ENCODE measurements at places on chromosomes 5 and 9.

DNA sequence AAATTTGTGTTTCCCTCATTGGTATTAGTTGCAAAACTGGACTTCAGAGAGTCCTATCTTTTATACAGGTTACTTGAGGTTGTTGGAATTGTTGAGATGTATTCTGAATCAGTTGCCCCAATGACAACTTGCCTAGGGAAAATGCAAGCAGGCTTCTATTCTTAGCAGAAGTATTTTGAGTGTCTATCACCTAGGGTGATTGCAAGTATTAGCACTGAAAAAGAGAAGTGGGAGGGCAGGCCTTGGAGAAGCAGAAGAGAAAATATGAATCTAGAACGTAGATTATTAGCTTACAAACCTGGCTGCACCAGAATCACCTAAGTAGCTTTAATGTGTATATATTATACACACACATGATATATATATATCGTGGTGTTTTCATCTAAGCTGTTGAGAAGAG is 43.2 kb downstream of the ADAMTS12 start:
- no peaks in the 10 kb centered on the region for H3K36me3 ChIP-seq
- H3K27me3 ChIP-seq: no peaks in the 10 kb centered on the region
- H3K4me3 ChIP-seq: no peak overlapping the region
- no peak for DNase-seq

DNA sequence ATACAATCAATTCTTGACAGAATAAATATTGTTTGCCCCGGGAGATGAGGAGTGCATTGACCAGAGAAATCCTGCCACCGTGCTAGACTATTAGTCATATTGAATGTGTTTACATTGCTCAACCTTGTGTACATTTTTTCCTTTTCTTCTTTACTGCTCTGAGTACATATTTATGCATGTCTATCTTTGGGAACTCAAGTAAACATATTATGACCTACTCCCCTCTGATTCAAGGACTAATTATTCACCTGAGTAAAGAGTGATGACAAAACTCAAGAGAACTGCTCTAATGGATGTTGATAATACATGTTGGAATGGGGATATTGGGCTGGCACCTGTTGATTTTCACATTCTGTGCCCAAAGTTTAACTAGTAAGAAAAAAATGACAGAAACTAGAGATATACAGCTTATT is 3.9 kb upstream of the SPINK1 start:
- H3K36me3 ChIP-seq: no peaks in the 10 kb centered on the region
- H3K27me3 ChIP-seq: no peaks in the 10 kb centered on the region
- no peaks in the 10 kb centered on the region for H3K4me1 ChIP-seq

DNA sequence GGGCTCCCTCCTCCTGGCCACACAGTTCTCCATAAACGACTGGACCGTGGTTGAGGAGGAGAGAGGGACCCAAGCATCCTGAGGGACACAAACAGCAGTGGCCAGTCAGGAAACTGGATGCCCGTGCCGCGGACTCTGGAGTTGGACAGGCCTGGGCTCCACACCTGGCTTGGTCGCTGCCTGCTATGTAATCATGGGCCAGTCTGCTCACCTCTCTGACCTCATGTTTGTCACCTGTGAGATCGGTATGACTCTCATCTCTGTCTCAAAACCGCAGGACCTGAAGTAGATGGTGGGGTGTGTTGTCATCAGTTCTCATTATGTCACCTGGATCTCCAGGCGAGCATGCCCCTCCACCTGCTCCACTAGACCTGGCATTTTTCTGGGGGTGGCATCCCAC is 14.5 kb downstream of the CXXC5 start:
- no peak overlapping the region for H3K4me3 ChIP-seq
- no peaks in the 10 kb centered on the region for H3K27me3 ChIP-seq
- H3K36me3 ChIP-seq: no peaks in the 10 kb centered on the region
- H3K27ac ChIP-seq: peak overlapping the region; percentile 93

GRCh38 chr5:150289551-150290390 is at the start of gene CAMK2A:
TSS of gene CAMK2A (minus strand) at chr5:150289773. CDS start at chr5:150289625, 148 bp downstream.
- no peak within 1 kb of the TSS for H3K4me3 ChIP-seq
- no peaks in the 10 kb centered on the region for H3K36me3 ChIP-seq
- no peaks in the 10 kb centered on the region for H3K27me3 ChIP-seq
- DNase-seq: peak; percentile 58

DNA sequence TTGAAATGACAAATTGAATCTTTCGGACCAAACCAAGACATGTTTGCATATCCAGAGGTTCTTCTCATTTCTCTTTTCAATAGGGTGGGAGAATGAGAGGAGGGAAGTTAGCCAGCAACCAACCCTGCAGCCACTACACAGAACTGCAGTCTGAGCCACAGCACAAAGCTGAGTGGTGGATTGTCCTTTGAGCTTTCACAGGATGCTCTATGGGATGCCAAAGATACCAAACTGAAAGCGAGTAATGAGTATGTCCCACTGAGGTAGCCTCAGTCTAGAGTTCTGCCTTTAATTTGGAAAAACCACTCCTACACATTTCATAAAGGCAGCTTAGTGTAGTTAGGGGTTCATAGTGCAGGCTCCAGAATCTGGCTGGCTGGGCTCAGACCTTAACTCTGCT is 114.9 kb downstream of the MARCHF3 start:
- H3K27ac ChIP-seq: no peak overlapping the region
- H3K36me3 ChIP-seq: no peaks in the 10 kb centered on the region
- DNase-seq: no peak
- H3K4me1 ChIP-seq: no peaks in the 10 kb centered on the region
- H3K27me3 ChIP-seq: no peaks in the 10 kb centered on the region

- H3K27me3 ChIP-seq: no peaks in the 10 kb centered on the region
- no peak overlapping the region for H3K4me3 ChIP-seq
- no peaks in the 10 kb centered on the region for H3K36me3 ChIP-seq
- H3K4me1 ChIP-seq: no peaks in the 10 kb centered on the region
- H3K27ac ChIP-seq: no peak overlapping the region
- DNase-seq: no peak
Observed at GRCh38 chr5:122602700-122603099, 172.2 kb upstream of the SNX2 start.

- no peak for DNase-seq
- no peaks in the 10 kb centered on the region for H3K4me1 ChIP-seq
- no peak overlapping the region for H3K4me3 ChIP-seq
- no peaks in the 10 kb centered on the region for H3K27me3 ChIP-seq
- H3K27ac ChIP-seq: no peak overlapping the region
Observed at GRCh38 chr9:89956907-89957306, 352.1 kb downstream of the GADD45G start.

- no peaks in the 10 kb centered on the region for H3K4me1 ChIP-seq
- H3K36me3 ChIP-seq: no peaks in the 10 kb centered on the region
- no peak overlapping the region for H3K27ac ChIP-seq
- peak; percentile 40 for DNase-seq
- no peak overlapping the region for H3K4me3 ChIP-seq
Observed at GRCh38 chr5:141493500-141494422, 4.9 kb downstream of the PCDHGC5 start.

DNA sequence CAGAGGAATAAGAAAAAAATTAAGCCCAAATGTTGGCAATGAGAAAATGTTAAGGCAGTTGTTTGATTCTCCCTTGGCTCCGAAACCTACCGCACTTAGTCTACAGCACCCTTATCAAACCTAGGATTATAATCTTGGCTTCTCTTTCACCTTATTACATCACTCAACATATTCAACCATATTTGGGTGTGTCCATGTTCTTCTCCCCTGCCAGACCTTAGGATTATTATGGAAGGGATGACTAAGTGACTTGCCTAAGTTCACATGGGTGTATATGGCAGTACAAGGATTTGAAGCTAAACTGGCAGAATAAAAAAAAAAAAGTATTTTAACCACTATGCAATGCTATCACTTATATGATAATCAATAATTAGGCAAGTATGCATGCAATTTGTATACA is 76.4 kb downstream of the PLK2 start:
- no peaks in the 10 kb centered on the region for H3K4me1 ChIP-seq
- no peaks in the 10 kb centered on the region for H3K27me3 ChIP-seq
- no peak overlapping the region for H3K4me3 ChIP-seq
- H3K36me3 ChIP-seq: no peaks in the 10 kb centered on the region
- no peak overlapping the region for H3K27ac ChIP-seq
- no peak for DNase-seq

- DNase-seq: peak; percentile 88
- H3K4me1 ChIP-seq: no peaks in the 10 kb centered on the region
- no peak overlapping the region for H3K27ac ChIP-seq
- H3K36me3 ChIP-seq: no peaks in the 10 kb centered on the region
Observed at GRCh38 chr9:114108016-114108833, 9.1 kb upstream of the KIF12 start.

GRCh38 chr9:136645352-136645902 is 17.3 kb upstream of the EGFL7 start:
- no peak overlapping the region for H3K4me3 ChIP-seq
- no peaks in the 10 kb centered on the region for H3K27me3 ChIP-seq
- peak overlapping the region; percentile 70 for H3K27ac ChIP-seq
- no peaks in the 10 kb centered on the region for H3K36me3 ChIP-seq
- H3K4me1 ChIP-seq: peaks cover 14% of the 10 kb centered on the region

GRCh38 chr9:113823421-113823820 is 52.7 kb upstream of the ZNF618 start:
- no peak for DNase-seq
- no peaks in the 10 kb centered on the region for H3K36me3 ChIP-seq
- no peaks in the 10 kb centered on the region for H3K27me3 ChIP-seq
- H3K27ac ChIP-seq: no peak overlapping the region
- H3K4me1 ChIP-seq: no peaks in the 10 kb centered on the region
- no peak overlapping the region for H3K4me3 ChIP-seq

GRCh38 chr5:109250533-109251329 is 159.0 kb downstream of the PJA2 start:
- no peaks in the 10 kb centered on the region for H3K4me1 ChIP-seq
- DNase-seq: no peak
- no peak overlapping the region for H3K27ac ChIP-seq
- H3K36me3 ChIP-seq: no peaks in the 10 kb centered on the region

- no peaks in the 10 kb centered on the region for H3K36me3 ChIP-seq
- H3K27ac ChIP-seq: no peak overlapping the region
Observed at GRCh38 chr9:134514503-134514902, 127.1 kb upstream of the COL5A1 start.

- H3K27me3 ChIP-seq: no peaks in the 10 kb centered on the region
- H3K4me1 ChIP-seq: no peaks in the 10 kb centered on the region
- peak overlapping the region; percentile 36 for H3K4me3 ChIP-seq
- no peaks in the 10 kb centered on the region for H3K36me3 ChIP-seq
- peak; percentile 84 for DNase-seq
Observed at GRCh38 chr9:19464764-19465585, 56.2 kb downstream of the ACER2 start.

GRCh38 chr5:176371621-176372539 is 6.6 kb downstream of the ARL10 start:
- H3K27me3 ChIP-seq: no peaks in the 10 kb centered on the region
- no peaks in the 10 kb centered on the region for H3K4me1 ChIP-seq
- H3K36me3 ChIP-seq: no peaks in the 10 kb centered on the region
- no peak overlapping the region for H3K4me3 ChIP-seq
- H3K27ac ChIP-seq: no peak overlapping the region
- no peak for DNase-seq

GRCh38 chr9:70472268-70473249 is 58.1 kb upstream of the KLF9 start:
- H3K27me3 ChIP-seq: no peaks in the 10 kb centered on the region
- no peak overlapping the region for H3K4me3 ChIP-seq
- H3K4me1 ChIP-seq: no peaks in the 10 kb centered on the region
- H3K36me3 ChIP-seq: no peaks in the 10 kb centered on the region

DNA sequence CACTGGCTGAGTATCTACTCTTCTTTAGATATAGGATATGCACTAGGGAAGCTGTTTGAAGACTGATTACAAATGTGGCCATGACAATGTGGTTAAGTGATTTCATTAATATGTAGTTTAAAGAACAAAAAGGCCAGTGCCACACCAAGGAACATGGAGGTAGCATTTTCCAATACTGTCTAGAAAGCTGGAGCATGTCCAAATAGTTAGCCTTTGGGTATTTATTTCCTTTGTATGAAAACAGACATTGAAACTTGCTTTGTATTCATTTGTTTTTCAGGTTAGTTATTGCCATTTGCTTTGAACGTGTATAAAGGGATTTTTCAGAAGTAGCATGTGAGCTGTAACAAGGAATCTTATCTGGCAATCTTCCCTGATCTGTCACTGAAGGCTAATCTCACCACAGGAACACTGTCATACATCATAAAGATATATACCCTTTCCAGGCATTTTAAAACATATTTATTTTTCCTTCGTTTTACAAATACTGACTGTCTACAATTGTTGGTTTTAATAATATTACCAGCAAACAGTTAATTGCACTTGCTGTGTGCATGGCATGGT is 93.4 kb downstream of the PLPPR1 start:
- peak; percentile 1 for DNase-seq
- no peaks in the 10 kb centered on the region for H3K36me3 ChIP-seq
- no peaks in the 10 kb centered on the region for H3K27me3 ChIP-seq
- H3K4me1 ChIP-seq: no peaks in the 10 kb centered on the region

- no peak overlapping the region for H3K4me3 ChIP-seq
- no peaks in the 10 kb centered on the region for H3K4me1 ChIP-seq
- no peak overlapping the region for H3K27ac ChIP-seq
- no peaks in the 10 kb centered on the region for H3K36me3 ChIP-seq
- H3K27me3 ChIP-seq: no peaks in the 10 kb centered on the region
Observed at GRCh38 chr9:15856591-15856990, 303.7 kb downstream of the CCDC171 start.

DNA sequence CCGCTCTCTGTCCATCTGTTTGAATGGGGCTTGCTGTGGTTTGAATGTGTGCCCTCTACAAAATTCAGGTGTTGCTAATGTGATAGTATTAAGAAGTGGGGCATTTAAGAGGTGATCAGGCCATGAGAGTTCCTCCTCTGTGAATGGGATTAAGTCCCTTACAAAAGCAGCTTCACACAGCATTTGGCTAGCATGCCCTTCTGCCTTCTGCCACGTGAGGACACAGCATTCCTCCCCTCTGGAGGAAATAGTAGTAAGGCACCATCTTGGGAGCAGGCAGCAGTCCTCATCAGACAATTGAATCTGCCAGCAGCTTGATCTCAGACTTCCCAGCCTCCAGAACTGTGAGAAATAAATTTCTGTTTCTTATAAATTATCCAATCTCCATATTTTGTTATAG is 540.2 kb downstream of the CSNK1G3 start:
- H3K27ac ChIP-seq: no peak overlapping the region
- no peak overlapping the region for H3K4me3 ChIP-seq
- DNase-seq: no peak
- no peaks in the 10 kb centered on the region for H3K27me3 ChIP-seq
- no peaks in the 10 kb centered on the region for H3K36me3 ChIP-seq

DNA sequence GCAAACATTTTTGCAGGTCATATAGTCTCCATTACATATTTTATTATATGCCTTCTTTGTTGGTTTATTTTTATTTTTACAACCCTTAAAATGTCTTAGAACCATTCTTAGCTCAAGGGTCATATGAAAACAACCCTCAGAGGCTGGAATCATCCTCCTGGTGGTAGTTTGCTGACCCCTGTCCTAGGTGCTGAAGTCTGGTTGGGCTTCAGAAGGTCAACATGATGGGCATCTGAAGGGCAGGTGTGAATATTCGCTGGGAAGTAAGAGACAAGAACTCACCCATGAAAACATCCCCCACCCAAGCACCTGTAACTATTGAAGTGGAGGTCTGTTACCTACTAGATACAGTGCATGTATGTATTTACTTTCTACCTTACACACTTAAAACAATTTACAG is 75.4 kb downstream of the OSMR start:
- H3K4me1 ChIP-seq: no peaks in the 10 kb centered on the region
- no peak overlapping the region for H3K27ac ChIP-seq
- no peak overlapping the region for H3K4me3 ChIP-seq
- no peaks in the 10 kb centered on the region for H3K27me3 ChIP-seq
- DNase-seq: peak; percentile 8
